Pericardium fibroblast (primary cell): ENCODE measurements at places on chromosomes 4 and X. TPM values are rescaled to one million over a fixed set of nuclear protein-coding genes. Genes with fewer than 3 reads are reported as not detected.

ATP7A gene
- total RNA-seq, result 5.3 and 6.2 TPM in 2 replicates

CNGA1 gene
- not detected in 2 replicates for total RNA-seq

KIF4A gene
- 0.35 and 1.5 TPM in 2 replicates for total RNA-seq

LIMCH1 gene
- 4.8 and 6.2 TPM in 2 replicates for total RNA-seq

GPR143 gene
- 0.26 and 2.0 TPM in 2 replicates for total RNA-seq

NALF2 gene
- 0.09 TPM in 1 of 2 replicates, not detected in the other for total RNA-seq

CDKL2 gene
- total RNA-seq, result under 0.01 and 0.12 TPM in 2 replicates

PPP1R3F gene
- total RNA-seq, result 6.0 and 16.3 TPM in 2 replicates

NUP62CL gene
- not detected in 2 replicates for total RNA-seq

UGT2B17 gene
- total RNA-seq, result not detected in 2 replicates

CASP6 gene
- total RNA-seq, result 13.0 and 17.5 TPM in 2 replicates

NDUFC1 gene
- 23.3 and 29.4 TPM in 2 replicates for total RNA-seq

ADH7 gene
- total RNA-seq, result not detected in 2 replicates

NEXMIF gene
- under 0.01 TPM in 1 of 2 replicates, not detected in the other for total RNA-seq

SCML2 gene
- 0.93 and 0.94 TPM in 2 replicates for total RNA-seq

FGD1 gene
- total RNA-seq, result 13.3 and 15.7 TPM in 2 replicates

ZNF711 gene
- 0.58 and 1.3 TPM in 2 replicates for total RNA-seq

NEUROG2 gene
- total RNA-seq, result not detected in 2 replicates

PASD1 gene
- not detected in 2 replicates for total RNA-seq

IL3RA gene
- not detected in 2 replicates for total RNA-seq

GPR82 gene
- not detected in 2 replicates for total RNA-seq

LEF1 gene
- 0.93 TPM in 1 of 2 replicates, not detected in the other for total RNA-seq

ASMT gene
- not detected in 2 replicates for total RNA-seq

MAGEB10 gene
- total RNA-seq, result not detected in 2 replicates

GPC3 gene
- 32.3 and 39.1 TPM in 2 replicates for total RNA-seq
